ENCODE measurements at places on chromosomes 5 and 9.

- DNase-seq = no peak
Observed at GRCh38 chr5:40124367-40124766, 555.3 kb upstream of the PTGER4 start.

DNA sequence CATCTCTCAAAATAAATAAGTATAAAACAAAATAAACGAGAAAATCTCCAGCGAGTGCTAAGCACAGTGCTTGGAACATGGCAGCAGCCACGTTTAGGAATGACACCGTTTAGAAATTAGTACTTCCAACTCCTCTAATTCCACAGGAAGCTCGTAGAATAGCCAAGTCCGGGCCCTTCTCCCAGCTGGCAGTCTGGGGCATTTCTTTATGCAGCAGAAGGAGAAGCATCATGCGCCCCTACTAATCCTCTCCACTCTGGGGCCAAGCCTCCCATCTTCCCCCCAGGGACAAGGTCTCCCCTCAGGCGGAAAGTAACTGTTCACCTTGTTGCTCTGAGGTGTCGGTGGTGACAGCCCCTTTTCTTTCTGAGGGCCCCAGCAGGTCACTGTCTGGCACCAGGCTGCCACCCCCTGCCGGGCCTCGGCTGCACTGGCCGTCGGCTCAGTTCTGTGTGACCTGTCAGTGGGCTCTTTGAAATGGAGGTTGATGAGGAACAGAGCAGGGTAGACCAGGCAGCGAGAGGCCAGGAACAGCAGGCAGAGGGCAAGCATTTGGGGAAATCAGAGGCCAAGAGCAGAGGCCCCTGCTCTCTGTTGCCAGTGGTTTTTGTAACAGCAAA is 113.5 kb upstream of the WWC1 start:
- no peak for DNase-seq

- DNase-seq = peak; percentile 51
Observed at GRCh38 chr5:19855031-19855430, 133.0 kb downstream of the CDH18 start.

- peak; percentile 2 for DNase-seq
Observed at GRCh38 chr5:171201310-171201709, 107.7 kb upstream of the TLX3 start.

DNA sequence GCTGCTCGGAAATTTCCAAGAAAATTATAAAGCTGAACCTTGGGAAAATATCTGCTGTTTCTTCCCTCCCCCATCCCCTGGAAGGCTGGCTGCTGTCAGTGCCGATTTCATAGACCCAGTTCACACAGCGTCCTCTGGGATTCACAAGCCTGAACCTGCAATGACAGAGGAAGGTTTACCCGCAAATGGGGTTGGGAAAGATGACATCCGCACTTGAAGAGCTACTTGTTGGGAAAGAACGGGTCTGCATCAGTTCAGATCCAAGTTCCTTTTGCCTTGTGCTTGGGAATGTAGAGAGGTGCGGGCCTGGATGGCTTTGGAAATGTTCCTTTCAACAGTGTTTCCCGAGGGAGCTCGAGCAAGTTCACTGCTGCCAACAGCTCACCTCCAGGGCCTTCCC is 13.9 kb downstream of the PCDH12 start:
- DNase-seq = no peak

DNA sequence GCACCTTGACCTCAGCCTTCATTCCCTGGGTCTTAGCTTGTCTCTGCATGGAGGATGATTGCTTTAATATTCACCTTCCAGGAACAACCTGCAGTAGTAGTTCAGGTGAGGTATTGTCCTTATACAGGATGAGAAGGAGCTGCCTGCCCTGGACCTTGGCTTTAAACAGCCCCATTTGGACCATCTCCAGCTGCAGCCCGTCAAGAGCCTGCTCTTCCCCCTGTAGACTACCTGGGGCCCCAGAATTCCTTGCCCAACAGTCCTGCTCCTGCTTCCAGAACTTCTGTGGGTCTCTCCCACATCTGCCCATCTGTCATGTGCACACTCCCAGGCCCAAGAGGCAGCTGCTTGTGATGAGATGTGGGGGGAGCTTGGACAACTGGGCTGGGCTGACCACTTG is 12.2 kb upstream of the OTP start:
- DNase-seq = no peak

DNA sequence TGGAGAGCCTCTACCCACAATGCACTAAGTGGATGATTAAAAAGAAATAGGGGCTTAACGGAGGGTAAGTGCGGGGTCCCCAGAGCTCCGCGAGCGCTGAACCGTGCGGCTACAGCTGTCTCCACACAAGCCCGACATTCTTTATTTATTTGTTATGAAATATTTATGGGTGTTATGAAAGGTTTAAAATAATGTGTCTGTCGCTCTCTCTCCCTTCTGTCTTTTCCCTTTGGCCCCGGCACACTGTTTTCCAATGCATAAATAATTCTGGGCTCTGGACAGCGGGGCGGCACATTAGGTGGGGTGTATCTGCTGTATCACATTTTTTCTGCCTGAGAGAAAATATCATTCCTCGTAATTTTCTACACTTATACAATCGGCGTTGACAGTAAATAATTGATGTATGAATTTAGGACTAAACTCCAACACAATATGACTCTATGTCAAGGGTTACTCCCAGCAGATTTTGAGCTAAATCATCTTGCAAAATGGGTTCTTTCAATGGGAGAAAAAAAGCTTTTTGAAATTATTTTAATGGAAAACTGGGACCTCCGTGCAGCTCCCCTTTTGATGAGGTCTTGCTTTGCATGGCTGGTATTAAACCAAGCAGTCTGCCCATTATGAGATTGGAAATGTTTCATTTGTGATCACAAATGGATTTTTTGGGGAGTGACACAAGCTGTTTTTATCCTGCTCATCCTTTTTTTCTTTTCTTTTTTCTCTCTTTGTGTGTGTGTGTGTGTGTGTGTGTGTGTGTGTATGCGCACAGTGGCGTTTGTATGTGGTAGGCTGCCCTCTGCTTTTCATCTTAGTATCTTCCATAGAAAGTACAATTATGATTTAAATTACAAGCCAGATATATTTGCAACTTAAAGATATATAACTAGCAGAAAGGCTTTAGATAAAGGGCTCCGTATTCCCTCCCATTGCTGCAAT is 370.6 kb upstream of the IRX4 start:
- no peak for DNase-seq

GRCh38 chr9:114174876-114175771 is 19.8 kb downstream of the COL27A1 start:
- peak; percentile 88 for DNase-seq

DNA sequence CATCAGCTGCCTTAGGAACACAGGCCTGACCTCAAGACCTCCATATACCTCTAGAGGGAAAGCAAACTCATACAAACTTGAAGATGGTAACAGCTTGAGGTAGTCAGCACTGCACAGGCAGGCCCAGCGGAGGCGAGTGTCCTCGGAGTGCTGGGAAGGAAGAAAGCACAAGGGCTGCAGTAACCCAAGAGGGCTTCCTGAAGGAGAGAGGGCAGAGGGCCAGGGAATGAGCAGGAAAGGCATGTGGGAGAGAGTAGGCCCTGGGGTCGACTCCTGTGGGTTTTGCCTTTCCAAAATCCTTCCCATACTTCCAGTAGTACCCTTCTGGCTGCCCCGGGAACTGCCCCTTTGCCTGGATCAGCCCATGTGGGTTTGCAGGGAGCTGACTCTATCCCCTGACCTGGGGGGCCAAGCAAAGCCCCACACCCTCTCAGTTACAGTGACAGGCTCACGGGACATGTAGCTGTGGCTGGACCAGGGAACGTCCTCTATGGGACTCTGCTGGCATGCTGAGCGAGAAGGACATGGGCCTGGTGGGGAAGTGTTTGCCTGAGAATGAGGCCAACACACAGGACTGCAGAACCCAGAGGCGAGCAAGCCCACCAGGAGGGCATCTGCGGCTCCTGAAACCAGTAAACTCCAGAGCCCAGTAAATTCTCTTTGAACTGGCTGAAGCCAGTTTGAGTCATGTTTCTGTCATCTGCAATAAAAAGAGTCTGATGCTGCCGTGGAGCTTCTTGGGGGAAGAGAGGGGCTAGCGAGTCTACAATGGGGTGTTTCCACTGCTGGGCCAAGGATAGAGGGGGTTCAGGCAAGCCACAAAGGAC is 64.1 kb downstream of the COL23A1 start:
- DNase-seq = no peak

DNA sequence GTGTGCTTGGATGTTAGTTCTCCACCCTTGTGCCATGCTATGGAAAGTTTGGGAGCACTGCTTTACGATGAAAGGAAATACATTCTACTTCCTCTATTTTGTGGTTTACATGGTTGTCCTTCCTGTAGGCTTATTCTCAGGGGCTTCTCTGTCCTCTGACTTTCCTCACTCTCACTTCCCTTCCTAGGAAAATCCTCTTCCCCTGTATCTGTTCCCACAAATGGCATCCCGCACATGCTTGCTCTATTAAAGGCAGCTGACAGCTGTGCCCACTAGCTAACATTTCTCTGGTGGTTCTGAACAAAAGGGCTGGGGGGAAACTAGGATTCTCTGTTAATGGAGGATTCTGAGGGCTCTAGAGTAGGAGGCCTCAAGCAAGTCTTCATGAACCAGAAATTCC is 52.4 kb downstream of the FAM170A start:
- DNase-seq = no peak

GRCh38 chr5:59107692-59108091 is 524.8 kb downstream of the RAB3C start:
- DNase-seq = no peak

GRCh38 chr5:52725065-52725746 is 62.5 kb upstream of the ITGA1 start:
- peak; percentile 12 for DNase-seq

DNA sequence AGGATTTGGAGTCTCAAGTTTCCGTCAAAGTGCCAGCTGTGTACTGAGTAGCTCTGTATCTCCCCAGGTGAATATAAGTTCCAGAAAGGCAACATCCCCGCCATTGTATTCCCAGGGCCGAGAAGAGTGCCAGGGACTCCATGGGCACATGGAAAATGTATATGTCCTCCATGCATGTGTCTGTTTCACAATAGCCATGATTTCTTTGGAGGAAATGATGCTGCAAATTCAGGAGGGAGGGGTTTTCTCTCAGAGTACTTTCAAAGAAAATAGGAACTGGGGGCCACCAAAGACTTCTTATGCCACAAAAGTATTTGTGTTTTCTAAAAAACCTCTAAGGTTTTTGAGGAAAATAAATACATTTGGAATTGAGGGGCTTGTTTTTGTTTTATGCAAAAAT is 524.6 kb downstream of the BNC2 start:
- no peak for DNase-seq

GRCh38 chr5:111308951-111309350 is 84.8 kb downstream of the CAMK4 start:
- no peak for DNase-seq

DNA sequence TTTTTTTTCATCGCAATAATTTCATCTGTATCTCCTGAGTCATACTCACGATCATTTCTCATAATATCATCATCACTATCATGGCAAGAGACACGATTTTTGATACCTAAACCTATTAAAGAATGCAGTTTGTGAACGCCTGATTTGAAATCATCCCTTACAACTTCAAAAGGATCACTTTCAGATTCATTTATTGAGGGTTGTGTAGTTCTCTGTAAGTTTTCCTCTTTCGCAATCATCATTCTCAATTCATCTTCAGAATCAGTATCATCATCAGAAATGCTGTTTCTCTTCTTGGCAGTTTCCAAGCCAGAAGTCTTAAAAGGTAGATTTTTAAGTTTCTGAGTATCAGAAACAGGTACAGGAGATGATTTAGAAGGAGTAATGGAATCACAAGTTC is 9.7 kb downstream of the NOL8 start:
- DNase-seq = no peak

DNA sequence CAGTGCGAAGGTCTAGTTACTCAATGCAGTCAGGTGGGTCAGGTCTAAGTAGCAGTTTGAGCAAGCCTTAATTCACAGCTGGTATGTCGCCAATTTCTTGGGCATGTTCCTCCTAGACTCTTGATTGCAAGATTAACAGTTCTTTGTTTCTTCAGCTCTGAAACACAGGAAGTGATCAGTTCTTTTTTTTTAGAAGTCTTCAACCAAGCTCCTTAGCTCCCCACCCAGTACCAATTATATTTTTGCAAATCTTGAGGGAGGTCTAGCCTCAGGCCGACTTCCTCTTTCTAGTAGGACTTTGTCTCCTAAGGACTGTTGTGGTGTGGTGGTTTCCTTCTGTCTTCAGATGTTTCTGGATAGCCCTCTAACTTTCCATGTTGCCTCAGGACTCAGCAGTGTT is 2054.2 kb downstream of the MAT2B start:
- no peak for DNase-seq

GRCh38 chr9:90641884-90642487 is 638 bp downstream of the DIRAS2 start:
- no peak for DNase-seq

DNA sequence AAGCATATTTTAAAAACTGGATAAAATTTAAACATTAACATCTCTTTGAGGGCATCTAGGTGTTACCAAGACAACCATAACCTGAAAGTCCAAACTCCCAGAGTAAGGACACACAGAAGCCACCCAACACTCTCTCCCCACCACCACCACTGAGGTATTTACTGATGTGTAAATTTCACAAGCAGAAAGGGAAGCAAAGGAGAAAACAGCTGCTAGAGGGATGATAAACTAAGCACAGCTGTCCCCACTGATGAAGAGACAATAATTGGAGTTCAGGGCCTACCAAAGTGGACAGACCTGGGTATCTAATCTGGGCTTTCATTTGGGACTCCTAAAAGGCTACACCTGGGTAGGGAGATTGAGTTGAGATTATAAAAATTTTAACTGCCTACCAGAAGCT is 63.6 kb downstream of the FRMD3 start:
- DNase-seq = no peak

- no peak for DNase-seq
Observed at GRCh38 chr5:146118322-146118721, 12.9 kb upstream of the PLAC8L1 start.

- no peak for DNase-seq
Observed at GRCh38 chr5:131228646-131229045, 35.2 kb upstream of the CDC42SE2 start.

- DNase-seq = no peak
Observed at GRCh38 chr5:21212026-21212425, 1224.0 kb upstream of the CDH18 start.

- DNase-seq = no peak
Observed at GRCh38 chr9:131296460-131296859, 6.9 kb downstream of the PLPP7 start.

DNA sequence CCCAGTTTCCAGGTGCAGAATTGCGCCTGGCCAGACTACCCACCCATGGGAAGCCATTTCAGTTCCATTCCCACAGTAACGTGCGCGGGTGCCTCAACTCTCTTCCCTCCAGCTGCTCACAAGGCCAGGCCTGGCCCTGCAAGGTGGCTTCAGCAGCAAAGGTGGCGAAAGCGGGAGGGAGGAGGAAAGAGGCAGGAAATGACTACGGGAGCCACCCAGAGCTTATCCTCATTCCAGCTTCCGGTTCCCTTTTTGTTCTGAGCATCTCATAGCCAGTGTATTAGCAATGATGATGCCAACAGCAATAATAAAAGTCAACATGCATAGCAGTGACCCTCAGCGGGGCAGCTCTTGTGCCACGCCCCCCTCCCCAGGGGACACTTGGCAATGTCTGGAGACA is 101.5 kb upstream of the BOD1 start:
- DNase-seq = no peak

DNA sequence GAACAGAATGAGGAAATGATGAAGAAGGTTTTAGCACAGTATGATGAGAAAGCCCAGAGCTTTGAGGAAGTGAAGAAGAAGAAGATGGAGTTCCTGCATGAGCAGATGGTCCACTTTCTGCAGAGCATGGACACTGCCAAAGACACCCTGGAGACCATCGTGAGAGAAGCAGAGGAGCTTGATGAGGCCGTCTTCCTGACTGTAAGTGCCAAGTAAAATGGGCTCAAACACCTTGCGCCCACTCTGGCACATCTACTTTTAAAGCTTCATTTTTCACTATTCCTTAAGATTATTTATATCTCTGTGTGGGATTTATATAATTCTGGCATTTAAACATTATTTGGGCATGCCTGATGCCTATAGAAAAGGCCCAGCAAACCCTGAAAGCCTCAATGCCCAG is 55.6 kb downstream of the CMYA5 start:
- no peak for DNase-seq

Data from IMR-90 (cell line).